Caco-2 (cell line): ENCODE measurements at places on chromosomes 16 and 17.

- no peak for DNase-seq
Observed at GRCh38 chr17:19005137-19005773, 691 bp upstream of the FAM83G start.

DNA sequence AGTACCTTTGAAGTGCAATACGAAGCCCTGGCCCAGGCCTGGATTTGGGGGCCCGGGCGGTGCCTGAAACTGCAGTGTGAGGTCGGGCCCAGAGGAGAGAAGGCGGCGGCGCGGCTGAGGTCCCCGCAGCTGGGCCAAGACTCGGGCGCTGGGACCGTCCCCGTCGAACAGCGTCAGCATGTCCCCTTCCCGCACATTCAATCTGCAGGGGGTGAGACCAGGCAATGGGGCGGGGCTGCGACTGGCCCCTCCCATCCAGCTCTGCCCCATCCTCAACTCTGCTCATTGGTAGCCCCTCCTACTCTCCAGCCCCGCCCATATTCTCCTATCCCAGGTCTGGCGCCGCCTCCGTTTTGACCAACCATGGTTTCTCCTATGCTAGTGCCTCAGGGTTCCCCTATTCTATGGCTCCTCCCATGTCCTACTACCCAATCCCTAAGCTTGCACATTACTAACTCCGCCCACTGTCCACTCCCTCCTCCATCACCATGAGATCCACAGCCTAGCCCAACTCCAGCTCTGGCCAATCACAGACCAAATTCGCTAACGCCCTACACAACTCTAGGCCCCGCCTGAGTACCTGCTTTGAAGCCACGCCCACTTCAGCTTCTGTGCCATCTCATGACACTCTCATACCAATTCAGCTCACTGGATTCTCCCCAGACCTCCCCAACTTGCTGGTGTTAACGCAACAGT is 14.4 kb upstream of the CDIPT start:
- peak; percentile 26 for DNase-seq

GRCh38 chr16:55471448-55472097 is 7.4 kb upstream of the MMP2 start:
- no peak for DNase-seq

DNA sequence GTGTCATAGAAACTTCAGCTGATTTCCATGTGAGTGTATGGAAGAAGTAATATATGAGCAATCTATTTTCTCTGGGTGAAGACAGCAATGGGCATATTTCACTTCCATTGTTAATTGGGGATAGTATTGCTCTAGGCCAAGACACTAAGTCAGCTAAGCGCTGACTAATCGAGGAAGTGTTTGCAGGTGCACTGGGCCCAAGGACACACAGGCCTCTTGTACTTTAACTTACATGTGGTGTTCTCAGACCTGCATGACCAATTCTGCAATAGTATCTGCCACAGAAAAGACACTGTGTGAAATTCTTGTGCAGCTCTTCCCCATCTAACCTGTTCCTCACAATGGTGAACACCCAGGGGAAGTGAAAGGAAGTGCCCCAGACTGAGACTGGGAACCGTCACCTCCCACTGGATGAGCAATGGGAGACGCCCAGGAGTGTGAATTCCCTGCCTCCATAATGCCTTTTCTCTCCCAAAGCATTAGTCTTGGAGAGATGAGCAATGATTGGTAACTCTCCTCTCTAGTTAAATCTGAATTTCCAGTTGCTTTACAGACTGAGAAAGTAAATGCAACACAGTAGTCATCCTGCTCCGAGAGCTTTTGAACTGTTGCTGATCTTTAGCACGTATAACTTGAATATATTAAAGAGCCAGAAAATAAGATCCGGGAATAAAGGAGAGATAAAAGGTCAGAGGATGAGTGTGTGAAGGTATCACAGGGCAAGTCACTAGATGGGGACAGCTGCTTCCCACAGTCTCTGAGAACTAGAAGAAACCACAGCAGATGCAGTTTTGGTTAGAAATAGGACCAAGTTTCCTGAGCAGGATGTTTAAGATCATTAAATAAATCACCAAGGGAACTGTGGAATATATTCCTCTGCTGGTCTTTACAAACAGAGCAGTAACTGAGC is 82.6 kb downstream of the CDK5R1 start:
- no peak for DNase-seq

DNA sequence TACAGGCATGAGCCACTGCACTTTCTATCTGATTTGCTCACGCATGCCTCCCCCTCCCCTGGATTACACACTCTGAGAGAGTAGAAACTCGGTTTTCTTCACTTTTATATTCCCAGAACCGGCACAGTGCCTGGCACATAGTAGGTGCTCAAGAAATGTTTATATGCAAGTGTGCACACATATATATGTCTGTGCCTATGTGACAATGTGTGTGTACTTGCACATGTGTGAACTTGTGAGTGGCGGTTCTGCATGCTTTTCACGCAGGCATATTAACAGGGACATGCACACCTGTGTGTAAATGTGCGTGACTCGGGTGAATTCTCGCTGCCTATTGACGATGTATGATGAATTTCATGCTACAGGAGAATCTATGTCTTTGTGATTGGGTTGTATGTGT is 22.1 kb upstream of the IL21R start:
- DNase-seq, result no peak

DNA sequence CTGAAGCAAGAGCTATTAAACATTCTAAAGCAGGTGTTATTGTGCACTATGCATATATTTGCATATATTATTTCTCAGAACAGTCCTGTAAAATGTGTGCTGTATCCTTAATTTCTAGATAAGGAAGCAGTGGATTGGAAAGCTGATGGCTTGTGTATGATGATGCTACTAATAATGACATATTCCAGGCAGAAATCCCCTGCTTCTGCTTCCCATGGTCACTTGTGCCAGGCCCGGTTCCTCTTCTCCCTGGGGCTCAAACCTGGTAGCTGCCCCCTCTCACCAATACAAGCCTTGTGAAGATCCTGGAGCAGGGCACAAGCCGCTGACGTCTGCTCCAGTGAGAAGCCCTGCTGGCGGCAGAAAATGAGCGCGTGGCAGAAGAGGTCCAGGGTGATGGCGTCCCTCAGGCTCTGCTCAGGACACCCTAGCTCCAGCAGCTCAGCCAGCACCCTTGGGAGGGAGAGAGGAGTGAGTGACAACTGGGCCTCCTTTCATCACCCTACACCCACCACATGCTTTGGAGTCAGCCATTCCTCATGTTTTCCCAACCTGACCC is 1.8 kb downstream of the CFAP119 start:
- DNase-seq, result no peak

DNA sequence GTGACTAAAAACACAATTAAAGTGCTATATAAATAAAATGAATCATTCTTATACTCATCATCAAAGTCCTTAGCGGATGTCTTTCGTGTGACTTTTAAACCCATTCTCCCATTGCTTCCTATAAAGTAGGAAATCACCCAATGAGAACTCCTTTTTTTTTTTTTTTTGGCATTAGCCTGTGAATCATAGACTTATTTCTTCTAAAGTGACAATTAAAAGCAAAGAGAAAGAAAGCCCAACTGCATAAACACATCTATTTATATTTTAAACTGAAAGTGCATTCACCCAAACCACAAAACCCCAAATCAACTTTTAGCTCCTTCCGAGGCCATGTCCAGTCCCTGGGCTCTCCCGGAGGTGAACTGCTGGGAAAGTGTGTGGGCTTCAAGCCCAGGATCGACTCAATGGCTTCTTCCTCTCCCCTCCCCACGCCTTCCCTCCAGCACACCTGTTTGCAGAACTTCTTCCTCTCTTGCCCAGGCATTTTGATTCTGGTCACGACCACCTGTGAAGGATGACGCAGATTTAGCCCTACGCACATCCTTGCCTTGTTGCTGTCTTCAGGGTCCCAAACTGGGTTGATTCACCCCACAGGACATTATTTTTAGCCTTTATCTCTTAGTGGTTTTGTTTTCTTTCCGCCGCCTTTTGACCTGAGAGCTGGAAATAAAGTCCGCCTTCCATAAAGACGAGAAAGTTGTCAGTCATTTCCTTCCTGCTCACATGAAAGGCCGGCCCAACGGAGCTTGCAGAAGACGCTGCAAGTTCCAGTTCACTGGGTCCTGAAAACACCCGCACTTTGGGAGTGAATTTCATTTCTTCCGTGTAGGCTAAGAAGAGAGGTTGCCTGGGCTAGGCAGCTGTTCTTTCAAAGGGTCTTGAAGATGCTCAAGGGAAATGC is 166.8 kb downstream of the MAP2K6 start:
- no peak for DNase-seq

- no peak for DNase-seq
Observed at GRCh38 chr16:60640038-60640437, 1396.2 kb downstream of the CDH8 start.

DNA sequence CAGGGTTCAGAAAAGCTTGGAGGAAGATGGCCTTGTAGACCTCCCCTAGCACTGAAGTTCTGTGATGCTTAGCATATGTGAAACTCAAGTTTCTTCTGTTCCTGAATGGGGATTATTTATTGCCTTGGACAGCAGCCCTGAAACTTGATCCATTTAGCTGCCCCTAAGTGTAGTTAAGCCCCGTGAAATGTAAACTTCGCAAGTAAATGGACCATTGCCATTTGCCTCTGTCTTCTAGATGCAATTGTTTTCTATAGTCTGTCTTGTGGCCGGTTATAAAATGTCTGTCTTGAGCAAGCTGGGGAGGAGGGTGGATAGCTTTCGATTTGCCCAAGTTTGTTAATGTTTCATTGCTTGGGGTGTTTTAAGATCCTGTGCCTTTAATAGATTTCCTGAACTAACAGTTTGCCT is 261.8 kb downstream of the CDH13 start:
- DNase-seq, result no peak

- DNase-seq, result no peak
Observed at GRCh38 chr16:85101956-85102630, 10.2 kb downstream of the CIBAR2 start.

GRCh38 chr16:86924537-86924936 is 346.2 kb downstream of the FOXL1 start:
- no peak for DNase-seq

DNA sequence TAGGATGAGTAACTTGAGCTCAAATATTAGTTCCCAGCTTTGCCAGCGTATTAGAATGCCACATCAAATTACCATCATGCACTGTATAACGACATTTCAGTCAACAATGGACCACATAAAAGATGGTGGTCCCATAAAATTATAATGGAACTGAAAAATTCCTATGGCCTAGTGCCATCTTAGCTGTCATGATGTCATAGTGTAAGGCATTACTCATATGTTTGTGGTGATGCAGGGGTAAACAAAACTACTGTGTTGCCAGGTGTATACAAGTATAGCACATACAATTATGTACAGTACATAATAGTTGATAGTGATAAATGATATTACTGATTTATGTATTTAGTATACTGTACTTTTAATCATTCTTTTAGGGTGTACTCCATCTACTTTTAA is 54.4 kb upstream of the NETO2 start:
- DNase-seq, result no peak

DNA sequence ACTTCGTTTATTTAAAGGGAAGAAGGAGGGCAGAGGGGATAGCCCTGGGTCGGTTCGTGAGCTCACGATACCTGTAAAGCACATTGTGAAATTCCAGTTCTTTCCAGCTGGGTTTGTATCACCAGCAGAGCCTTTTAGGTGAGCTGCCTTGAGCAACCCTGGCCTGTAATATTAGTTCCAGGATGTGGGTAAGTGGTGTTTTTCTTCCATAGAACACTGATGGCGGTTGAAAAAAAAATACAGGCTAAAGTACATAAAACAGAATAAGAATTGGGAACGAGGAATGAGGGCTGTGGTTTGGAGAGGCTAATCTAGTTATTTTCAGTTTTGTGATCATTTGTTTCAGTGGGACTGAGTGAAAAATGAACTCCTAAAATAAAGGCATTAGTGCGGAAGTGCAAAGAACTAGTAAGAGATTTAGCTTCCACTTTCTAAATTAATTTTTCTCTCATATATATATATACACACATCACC is 20.6 kb downstream of the HS3ST3B1 start:
- no peak for DNase-seq

DNA sequence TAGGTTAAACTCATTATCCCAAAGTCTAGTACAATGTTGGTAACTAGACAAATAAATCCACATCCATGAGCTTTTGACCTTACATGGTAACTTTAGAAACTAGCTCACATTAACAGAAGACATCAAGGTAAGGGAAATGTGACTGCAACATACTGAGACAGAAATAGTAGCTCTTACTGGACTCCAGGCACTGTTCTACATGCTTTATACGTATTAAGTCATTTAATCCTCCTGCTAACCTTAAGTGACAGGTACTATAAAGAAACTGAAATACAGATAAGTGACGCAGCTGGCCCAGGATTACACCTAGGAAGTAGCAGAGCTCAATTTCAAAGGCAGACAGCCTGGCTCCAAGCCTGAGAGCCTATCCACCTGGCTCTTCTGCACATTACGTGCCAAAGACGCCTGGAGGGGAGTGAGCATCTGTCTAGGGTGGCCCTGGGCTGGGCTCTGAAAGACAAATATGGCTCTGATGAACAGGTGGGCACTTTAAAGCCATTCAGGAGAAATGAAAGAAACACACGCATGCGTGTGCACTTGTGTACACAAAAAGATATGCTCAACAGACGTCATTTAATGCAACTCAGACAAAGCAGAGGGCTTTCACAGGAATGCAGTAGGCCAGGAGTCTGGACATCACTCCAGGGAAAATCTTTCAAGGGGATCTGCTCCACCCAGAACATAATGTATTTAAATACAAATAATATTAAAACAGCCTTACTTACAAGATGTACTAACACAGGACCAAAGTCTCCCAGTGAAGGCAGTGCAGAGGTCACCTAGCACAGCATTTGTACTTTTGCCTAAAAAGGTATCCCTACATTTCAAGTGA is 4.4 kb downstream of the ZC3H7A start:
- no peak for DNase-seq

DNA sequence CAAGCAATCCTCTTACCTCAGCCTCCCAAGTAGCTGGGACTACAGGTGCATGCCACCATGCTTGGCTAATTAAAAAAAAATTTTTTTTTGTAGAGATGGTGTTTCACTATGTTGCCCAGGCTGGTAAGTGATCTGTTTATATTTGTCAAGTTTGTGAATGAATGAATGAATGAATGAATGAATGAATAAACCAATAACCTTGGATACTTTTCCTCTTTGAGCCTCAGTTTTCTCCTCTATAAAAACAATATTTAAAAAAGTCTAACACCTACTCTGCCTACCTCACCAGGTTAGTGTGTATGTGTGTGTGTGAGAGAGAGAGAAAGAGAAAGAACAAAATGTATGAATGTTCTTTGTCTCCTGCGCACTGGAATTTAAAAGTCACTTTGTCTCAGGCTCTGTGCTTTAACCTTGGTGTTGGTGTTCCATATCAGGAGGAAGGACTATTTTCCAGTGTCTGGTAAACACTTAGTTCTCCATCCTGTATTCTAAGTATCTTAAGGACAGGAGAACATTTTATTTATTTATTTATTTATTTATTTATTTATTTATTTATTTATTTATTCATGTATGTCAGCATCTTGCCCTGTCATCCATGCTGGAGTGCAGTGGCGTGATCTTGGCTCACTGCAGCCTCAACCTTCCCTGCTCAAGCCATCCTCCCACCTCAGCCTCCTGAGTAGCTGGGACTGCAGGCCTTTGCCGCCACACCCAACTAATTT is 27.1 kb downstream of the CHD9 start:
- no peak for DNase-seq

- DNase-seq, result no peak
Observed at GRCh38 chr17:29855686-29856085, 74.3 kb downstream of the SSH2 start.
